H9 (cell line): ENCODE measurements at places on chromosomes 16 and 17. TPM values are rescaled to one million over a fixed set of nuclear protein-coding genes. Genes with fewer than 3 reads are reported as not detected.

- no peaks in the 10 kb centered on the region for H3K27me3 ChIP-seq
- H3K4me1 ChIP-seq = no peaks in the 10 kb centered on the region
- H3K36me3 ChIP-seq = peaks cover 17% of the 10 kb centered on the region; the same call in 2 of the 3 replicates
- no peak for DNase-seq
- no peak overlapping the region for H3K27ac ChIP-seq
Measured at GRCh38 chr16:85780281-85780680, 19.1 kb downstream of the EMC8 start.

GRCh38 chr16:25060920-25061319, 45.8 kb upstream of the ARHGAP17 start:
- no peak overlapping the region for H3K4me3 ChIP-seq
- no peaks in the 10 kb centered on the region for H3K4me1 ChIP-seq
- H3K36me3 ChIP-seq = no peaks in the 10 kb centered on the region
- no peak for DNase-seq

HSPB9 gene
- total RNA-seq = 0.15 and 0.18 TPM in 2 replicates

SLFN14 gene
- not detected in 2 replicates for total RNA-seq

- H3K27me3 ChIP-seq = peaks cover 4% of the 10 kb centered on the region; the same call in 1 of the 2 replicates
- no peak overlapping the region for H3K4me3 ChIP-seq
- no peak for DNase-seq
- H3K27ac ChIP-seq = no peak overlapping the region
Measured at GRCh38 chr17:43958748-43959352, 5.1 kb upstream of the PYY start.
